ENCODE measurements at places on chromosomes 11 and 22.

- no peak for DNase-seq
Observed at GRCh38 chr11:4704054-4704789, at the start of gene MMP26. Gene MMP26 (plus strand): TSS chr11:4704784.

DNA sequence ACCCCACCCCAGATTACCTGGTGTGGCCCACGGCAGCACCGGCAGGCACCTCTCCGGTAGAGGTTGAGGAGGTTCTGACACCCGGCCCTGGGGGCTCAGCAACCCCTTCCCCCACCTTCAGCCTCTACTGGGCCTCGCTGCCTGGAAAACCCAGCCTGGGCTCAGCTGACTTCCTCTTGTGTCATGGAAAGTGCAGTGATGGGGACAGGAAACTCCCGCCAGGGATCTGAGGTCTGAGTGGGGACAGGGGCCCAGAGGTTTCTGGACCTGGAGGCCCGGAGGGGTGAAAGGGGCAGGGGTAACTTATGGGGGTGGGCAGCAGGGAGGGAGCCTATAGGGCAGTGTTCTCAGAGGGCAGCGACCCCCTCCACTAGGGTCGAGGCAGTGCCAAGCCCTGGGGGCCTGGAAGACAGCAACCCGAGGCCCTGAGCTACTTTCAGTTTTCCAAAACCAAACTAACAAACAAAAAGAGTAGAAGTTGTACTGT, 10.0 kb upstream of the CD5 start:
- no peak for DNase-seq

DNA sequence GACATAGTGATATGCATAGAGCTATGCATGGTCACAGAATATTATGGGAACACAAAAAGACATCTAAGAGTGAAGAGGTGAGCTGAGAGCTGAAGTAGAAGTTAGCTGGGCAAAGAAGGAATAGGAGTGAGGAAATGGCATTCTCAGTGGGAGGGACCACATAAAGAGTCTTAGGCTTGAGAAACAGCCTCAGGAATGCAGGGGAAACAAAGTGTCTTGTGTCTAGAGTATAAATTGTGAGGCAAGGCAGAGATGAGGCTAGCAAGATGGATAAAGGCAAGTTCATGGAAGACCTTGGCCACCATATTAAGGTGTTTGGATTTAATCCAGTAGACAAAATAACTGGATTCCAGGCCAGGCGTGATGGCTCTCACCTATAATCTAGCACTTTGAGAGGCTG, 40.6 kb upstream of the CRTAM start:
- DNase-seq: no peak

DNA sequence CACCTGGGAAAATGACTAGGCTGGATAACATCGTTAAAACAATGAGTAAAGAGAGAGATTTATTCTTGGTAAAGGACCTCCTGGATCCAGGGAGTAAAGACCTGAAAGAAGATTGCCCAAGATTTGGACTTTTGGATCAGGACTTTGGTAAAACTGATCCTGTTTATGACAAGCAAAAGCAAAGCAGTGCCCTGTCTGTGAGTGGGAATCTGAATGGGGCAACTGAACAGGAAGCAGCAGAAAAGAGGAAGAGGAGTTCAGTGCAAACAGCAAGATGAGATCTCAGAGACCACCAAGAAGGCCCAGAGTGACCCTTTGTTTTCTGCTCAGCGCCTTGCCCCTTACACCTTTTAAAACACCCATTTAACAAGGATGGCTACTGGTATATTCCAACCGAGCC, 122.0 kb downstream of the VPREB1 start:
- DNase-seq: no peak

GRCh38 chr11:9806946-9807687, 143.2 kb downstream of the SWAP70 start:
- no peak for DNase-seq

DNA sequence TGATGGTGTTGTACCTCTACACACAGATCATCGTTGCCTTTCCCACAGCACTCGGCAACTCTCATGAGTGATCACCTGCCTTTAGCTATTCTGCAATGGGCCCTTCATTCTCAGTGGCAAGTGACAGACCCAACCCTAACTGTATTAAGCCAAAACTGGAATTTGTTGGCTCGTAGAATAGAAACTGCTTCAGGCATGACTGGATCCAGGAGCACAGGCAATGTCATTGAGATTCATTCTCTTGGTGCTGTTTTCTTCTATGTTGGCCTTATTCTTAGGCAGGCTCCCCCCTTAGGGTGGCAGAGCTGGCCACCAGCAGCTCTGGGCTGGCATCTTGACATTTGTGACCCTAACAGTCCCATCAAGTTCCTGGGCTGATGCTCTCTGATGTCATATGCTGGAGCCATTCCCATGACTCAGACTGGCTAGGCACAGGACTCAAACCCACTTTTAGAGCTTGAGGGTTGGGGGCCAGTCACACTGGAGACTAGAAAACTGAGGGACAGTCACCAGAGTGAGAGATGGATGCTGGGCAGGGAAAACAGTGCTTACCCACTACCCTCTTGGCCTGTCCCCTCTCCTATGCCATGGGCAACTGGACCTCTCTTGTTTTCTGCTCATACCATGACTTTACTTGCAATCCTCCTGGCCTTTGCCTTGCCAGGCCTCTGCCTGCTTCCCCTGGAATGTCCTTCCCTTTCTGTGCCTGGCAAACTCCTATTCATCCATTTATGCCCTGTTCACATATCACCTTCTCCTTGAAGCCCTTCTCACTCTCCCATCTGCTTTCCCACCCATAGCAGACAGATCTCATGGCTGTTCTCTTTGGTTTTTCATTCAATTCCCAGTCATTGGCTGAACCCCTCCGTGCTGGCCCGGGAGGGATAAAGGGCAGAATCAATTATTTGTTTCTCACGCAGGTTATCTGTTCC, 7.1 kb upstream of the CDC42EP2 start:
- DNase-seq: no peak

- DNase-seq: peak; percentile 75
Observed at GRCh38 chr11:61969838-61970662, 2.6 kb upstream of the FTH1 start.

DNA sequence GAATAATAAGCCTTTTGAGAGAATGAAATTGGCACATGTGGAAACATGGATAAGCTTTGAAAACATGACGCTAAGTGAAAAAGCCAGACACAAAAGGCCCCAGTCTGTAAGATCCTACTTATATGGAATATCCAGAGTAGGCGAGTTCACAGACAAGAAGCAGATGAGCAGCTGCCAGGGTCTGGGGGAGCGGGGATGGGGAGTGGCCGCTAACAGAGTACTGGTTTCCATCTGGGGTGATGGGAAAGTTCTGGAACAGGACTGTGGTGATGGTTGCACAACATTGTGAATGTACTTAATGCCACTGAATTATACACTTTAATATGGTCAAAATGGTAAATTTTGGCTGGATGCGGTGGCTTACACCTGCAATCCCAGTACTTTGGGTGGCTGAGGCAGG, 126.5 kb downstream of the SPATA19 start:
- DNase-seq: no peak

- DNase-seq: peak; percentile 18
Observed at GRCh38 chr22:24996420-24996952, 44.0 kb downstream of the KIAA1671 start.

DNA sequence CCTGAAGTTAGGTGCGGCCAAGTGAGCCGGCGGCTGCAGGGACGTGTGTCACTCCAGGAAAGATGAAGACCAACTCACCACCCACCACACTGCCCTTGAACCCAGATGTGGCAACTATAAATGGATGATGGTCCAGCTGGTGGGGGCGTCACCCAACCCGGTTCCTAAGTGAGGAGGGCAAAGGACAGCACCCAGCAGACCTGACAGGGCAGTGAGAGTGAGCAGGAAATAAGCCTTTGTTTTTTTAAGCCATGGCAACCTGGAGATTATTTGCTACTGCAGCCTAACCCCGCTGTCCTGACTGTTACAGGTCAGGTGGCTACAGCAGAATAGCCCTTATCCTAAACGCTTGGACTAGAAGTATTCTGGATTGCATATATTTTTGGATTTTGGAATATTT, 228.9 kb downstream of the CTTN start:
- no peak for DNase-seq

- peak; percentile 72 for DNase-seq
Observed at GRCh38 chr11:111939836-111940604, 2.9 kb downstream of the DIXDC1 start.

GRCh38 chr11:123255909-123256308, 60.9 kb upstream of the CLMP start:
- DNase-seq: no peak

- DNase-seq: no peak
Observed at GRCh38 chr11:1880746-1881441, 10.8 kb downstream of the PRR33 start.

DNA sequence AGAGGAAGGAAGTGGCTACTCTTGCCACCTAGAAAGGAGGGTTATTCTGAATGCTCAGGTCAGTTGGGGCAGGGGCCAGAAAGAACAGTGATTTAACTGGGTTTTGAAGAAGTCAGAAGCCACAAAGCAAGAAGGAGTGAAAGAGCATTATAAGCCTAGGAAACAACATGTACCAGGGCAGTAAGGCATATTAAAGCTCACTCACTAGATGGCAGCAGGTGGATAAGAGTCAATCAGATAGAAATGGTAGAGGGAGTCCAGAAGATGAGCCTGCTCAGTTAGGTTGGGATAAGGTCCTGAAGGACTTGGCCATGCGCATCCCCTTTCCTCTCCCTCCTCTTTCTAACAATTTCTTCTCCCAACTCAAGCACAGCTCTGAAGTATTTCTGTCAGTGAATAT, 22.0 kb upstream of the PATE1 start:
- no peak for DNase-seq

- no peak for DNase-seq
Observed at GRCh38 chr22:45169591-45170466, 6.1 kb downstream of the NUP50 start.

- no peak for DNase-seq
Observed at GRCh38 chr11:115869780-115870431, 365.7 kb upstream of the CADM1 start.

DNA sequence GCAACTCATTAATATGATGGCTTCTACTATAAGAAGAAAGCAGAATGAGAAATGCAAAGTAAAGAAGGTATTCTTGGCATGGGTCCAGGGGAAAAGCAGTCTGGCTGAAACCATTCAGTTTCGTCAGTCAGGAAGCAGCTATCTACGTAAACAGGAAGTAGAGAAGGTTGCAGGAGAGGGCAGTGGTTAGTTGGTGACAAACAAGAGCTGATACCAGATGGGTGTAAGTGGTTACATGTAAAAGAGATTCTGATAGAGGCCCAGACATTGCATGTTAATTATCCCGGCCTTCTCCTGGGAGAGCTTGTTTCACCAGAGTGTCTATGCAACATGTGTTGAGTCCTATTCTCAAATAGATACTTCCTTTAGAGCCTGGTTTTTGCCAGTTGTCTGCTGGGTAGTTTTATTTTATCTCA, 58.4 kb upstream of the PSMA1 start:
- DNase-seq: no peak

GRCh38 chr11:87662287-87662686, 513.0 kb downstream of the RAB38 start:
- DNase-seq: no peak

DNA sequence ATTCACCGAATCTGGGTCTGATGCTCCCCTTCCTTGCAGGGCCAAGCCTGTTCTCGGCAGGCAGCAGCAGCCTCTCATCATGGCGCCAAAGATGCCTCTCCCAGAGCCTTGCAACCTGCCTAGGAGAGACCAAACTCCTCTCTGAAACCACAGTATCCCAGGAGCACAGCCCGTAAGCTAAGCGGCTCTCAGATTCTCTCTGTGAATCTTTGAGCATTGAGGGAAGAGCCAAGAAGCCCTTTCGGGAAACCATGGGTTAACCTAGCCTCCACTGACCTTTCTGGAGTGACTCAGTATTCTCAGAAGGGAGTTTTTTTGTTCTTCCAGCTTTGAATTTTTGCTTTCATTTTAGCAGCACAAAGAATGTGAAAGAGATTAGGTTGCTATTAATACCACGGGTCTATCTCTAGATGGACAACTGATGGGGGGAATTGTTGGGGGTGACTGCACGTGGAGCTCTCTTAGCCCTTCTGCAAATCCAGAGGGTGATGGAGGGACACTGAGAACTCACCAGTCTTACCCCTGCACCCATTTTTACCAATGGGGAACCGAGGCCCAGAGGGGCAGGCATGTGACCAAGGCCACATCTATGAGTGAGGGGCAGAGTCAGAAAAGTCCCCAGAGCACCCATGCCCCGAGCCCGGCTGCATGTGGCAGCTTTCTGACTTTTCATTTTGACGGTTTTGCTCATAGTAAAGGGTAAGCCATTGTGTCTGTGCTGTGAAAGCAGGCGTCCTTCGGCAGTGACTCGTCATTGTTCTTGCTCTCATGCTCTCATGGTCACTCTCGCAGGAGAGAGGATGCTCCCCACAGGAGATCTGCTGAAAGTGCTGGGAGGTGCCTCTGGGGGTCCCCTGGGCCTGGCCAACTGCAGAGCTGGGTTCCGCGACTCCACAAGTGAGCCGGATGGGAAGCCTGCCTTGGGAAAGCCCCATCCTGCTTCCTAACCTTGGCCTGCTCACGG, 36.0 kb downstream of the IRAG1 start:
- peak; percentile 72 for DNase-seq

DNA sequence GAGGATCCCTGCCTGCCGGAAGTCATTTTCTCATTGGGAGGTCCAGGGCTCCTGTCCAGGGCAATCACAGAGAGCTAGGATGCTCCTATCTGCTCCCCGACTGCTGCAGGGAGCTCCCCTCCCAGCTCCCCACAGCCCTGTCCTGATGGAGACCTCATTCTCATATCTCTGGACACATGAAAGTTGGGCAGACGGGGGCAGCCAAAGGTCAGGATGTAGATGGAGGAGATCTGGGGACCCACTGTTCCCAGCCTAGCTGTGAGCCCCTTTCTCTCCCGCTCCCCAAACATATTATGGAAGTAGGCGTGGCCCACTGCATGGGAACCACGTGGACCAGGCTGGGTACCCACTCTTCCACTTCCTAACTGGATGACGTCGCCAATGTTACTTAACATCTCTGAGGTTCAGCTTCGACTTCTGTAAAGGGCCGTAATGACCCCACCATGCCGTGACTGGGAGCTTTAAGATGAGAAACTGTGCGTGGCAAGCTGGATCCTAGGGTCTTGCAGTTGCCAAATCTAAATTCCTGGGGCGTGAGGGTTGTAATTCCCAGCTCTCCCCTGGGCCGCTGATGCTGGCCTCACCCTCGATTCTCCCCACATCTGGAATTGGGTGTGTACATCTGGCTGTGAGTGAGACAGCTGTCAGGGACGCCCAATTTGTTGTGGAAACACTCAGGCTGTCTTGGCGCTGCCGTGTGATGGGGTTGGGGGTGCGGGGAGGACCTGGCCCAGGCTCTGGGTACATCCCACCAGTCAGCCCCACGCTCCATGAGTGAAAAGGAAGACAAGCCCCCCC, 1.8 kb downstream of the CDC42EP2 start:
- no peak for DNase-seq

All from hepatic stellate cell (primary cell).